ENCODE measurements at places on chromosomes 2 and 18.
A peak's percentile ranks its signal among the peaks of the same experiment; 100 is the strongest.

DNA sequence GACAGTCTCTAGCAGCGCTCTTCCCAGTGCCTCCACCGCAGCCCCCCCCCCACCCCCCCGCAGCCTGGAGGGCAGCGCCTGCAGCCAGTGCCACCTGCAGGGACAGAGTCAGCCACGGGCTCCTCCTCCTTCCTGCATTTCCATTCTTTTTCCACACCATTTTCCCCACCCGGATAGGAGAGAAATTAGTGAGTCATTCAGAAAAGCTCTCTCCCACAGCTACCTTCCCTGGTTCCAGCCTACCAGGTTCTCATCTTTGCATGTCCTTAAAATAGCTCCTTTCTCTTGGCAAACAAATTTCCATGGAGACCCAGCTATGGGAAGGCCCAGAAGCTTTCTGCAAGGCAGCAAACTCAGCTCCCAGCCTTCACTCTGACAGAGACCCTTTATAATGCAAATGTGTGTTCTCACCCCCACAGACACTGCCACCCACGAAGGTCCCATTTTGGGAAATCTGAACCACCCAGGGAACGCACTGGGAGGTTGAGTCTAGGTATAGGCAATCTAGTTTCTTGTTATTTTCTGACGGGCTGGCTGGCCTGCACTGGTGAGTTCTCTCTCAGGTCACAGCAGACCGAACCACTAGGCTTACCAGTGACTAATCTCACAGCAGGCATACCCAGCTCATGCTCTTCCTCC is 41.8 kb upstream of the ATG16L1 start:
- no peak for DNase-seq

GRCh38 chr2:160076241-160076640 is 13.8 kb upstream of the PLA2R1 start:
- DNase-seq: no peak

DNA sequence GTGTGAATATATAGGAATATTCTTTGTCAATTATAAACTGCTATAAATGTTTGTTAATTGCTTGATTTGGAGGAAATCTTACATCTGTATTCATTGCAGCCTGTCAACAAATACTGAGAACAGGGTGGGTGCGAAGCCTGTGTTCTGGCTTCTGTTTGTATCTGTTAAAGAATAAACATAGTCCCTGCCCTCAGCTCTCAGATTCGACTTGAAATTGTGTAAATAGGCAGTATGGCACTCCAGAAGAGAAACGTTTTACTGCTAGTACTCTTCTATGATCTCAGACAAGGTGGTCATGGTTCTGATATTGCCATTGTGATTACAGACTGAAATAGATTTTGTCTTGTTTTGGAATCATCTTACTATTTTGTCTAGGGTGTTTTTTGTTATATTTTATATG is 92.1 kb downstream of the TANC1 start:
- no peak for DNase-seq

DNA sequence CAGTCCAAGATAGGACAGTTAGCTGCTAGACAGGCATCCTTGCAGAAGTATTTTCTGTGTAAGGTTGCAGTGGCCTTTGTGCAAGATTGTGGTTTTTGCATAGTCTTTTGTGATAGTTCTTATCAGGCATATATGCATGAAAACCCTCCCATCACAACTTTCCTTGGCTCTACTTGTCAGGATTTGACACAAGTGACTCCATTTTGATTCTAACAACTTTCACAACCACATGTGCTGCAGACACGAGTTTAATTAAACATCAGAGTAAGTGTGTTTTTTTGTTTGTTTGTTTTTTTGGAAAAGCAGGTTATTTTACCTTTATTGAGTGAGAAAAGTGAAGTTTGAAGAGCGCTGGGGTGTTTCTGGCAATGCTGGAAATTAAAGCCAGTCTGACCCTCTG is 902.0 kb upstream of the GCFC2 start:
- DNase-seq: no peak

DNA sequence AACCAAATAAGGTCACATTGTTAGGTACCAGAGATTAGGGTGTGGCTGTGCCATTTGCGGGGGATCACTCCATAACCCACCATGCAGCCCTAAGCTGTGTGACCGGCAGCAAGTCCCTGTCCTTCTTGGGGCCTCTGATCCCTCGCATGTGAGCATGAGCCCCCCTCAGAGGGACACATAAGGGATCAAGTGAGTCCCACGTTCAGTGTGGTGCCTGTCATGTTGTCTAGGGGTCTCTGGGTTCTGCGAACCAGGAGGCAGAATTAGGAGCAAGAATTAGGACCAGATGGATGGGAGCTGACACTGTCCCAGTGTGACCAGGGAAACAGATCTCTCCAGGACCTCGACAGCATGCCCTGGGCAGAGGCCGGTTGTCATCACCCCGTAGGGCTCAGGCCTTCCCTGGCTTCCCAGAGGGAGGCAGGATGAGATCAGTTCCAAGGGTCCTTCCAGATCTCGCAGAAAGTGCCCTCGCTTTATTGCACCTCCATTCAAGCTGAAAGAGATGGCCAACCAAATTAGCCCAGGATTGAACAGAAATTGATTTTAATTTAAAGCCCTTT is 113.2 kb upstream of the OTOS start:
- no peak for DNase-seq

GRCh38 chr18:64220941-64221340 is 72.1 kb upstream of the LINC00305 start:
- no peak for DNase-seq

- DNase-seq: no peak
Observed at GRCh38 chr18:52615943-52616342, 275.9 kb downstream of the DCC start.

DNA sequence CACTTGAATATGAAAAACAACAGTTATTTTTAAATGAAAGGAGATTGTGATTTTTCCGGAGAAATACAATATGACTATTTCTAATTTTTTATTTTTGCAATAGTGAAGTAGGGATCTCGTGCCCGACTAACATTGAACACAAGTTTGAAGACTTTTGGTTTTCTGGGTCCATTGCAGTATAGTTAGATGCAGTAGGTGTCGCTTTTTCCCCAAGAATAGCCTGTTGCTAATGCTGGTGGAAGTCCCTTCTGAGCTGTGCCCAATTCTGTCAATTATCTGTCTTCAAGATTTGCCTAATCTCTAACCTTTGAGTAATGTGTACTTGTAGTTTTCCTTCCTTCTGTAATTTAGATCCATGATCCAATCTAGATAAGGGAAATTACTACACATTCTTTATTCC is 36.5 kb downstream of the SEMA4F start:
- peak; percentile 39 for DNase-seq

- DNase-seq: no peak
Observed at GRCh38 chr18:72697706-72698105, 153.6 kb upstream of the CBLN2 start.

DNA sequence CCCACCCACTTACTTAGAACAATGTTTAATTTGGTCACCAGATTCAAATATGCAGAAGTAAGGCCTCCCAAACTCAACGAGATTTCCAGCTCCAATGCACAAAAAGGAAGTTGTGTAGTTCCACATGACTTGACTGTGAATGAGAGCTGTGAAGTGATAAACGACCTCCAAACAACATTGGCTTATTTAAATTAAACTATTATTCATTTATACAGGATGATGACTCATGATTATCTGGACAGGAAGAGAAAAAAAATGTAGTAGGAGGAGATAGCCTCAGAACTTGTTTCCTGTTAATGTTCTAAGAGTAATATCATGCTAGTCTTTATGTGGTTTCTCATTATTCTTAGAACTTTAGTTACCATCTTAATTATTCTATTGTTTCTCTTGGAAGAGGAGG is 237.3 kb downstream of the C1D start:
- DNase-seq: no peak

DNA sequence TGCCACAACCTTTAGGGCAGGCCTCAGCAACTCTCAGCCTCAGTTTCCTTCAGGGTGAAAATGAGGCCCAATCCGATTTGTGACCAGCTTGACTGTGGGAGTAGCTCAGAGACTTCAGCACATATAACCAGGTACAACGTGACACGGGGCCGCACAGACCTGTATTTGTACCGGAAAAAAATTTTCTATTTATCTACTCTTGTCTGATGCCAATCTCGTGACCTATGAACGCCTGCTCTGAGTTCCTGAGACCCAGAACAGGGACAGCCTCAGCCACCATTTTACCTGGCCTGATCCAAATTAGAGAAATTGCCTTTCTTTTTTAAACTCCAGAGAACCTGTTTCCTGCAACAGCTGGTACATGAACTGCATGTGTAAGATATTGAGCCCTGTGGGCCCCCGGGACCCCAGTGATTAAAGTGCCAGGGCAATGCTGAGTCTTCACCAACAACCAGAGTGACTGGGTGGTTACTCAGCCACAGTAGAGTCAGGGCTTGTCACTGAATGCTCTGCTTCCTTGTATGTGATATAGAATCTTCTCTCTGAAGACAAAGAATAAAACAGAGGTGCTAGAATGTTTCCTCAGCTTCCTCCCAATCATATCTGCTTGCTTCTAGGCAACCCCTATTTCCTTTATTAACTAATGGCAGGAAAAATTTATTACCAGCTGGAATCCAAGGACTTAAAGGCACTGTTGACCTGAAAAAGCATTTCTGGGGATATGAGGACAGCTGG is 47.8 kb upstream of the FZD7 start:
- no peak for DNase-seq

DNA sequence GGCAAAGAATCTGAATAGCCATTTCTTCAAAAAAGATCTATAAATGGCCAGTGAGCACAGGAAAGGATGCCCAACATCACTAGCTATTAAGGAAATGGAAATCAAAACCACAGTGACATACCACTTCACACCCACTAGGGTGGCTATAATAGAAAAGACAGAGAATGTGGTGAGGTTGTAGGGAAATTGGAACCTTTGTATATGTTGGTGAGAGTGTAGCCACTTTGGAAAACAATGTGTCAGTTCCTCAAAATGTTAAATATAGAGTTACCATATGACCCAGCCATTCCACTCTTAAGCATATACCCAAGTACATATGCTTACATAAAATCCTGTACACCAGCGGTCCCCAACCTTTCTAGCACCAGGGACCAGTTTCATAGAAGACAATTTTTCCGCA is 152.8 kb downstream of the SMAD2 start:
- no peak for DNase-seq

DNA sequence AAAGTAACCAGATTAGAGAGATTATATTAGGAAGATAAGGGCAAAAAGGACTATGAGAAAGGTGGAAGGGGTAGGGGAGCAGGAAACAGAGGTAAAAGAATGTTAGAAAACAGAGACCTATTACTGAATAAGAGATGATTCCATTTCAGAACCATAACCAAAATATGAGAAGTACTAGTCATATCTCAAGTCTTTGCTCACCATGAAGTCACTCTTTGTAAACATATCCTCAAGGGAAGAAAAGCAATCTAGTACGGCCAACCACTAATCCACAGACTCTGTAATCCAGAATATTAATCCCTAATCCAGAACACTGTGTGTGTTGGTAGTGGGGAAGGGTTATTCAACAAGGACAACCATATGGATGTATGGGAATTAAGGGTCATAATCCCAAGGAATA is 92.0 kb downstream of the CDCA7 start:
- DNase-seq: no peak

- DNase-seq: no peak
Observed at GRCh38 chr2:119548516-119549120, 4.4 kb downstream of the CFAP221 start.

DNA sequence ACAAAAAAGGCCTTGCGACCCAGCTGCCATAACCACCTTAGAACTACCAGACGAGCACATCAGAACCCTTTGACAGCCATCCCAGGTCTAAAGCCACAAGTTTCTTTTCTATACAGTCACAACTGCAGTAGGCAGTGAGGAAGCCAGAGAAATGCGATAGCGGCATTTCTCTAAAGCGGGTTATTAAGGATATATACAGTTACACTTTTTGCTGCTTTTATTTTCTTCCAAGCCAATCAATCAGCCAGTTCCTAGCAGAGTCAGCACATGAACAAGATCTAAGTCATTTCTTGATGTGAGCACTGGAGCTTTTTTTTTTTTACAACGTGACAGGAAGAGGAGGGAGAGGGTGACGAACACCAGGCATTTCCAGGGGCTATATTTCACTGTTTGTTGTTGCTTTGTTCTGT is 48.8 kb downstream of the FEZ2 start:
- DNase-seq: no peak

DNA sequence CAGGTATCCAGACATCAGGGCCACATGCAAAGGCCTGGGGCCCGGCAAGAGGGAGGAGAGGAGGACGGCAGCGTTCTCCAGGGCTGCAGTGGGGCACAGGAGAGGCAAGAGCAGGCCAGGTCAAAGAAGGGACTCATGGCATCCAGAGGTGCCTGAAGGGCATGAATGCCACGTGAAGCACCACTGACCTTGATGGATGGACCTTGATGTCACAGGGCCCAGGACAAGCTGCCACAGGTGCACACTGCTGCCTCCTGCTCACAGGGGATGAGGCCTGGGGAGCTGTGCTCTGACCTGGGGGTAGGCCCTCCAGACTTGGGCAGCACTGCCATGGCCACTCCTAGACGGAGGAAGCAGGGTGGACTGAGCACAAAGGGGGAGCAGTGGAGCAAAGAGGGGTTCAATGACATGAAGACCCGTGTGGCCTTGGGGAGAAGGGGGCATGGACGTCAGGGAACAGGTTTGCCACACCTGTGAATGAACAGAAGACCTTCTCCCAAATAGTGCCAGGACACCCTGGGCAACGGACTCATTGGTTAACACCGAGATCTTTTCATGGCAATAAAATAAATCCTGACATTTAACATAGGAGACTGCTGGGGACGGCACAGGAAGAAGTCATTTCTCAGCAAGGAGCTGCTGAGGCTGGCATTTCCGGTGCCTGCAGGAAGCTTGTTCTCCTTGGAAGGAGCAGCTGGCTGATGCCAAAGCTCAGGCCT is 65.6 kb downstream of the EMX1 start:
- no peak for DNase-seq

- DNase-seq: no peak
Observed at GRCh38 chr2:223034221-223034975, 17.6 kb upstream of the KCNE4 start.

GRCh38 chr2:163662141-163662780 is 73.5 kb downstream of the FIGN start:
- DNase-seq: no peak

- no peak for DNase-seq
Observed at GRCh38 chr2:150824118-150824517, 336.7 kb upstream of the RND3 start.

- peak; percentile 56 for DNase-seq
Observed at GRCh38 chr2:230326453-230327417, at the start of gene SP140L. SP140L (plus strand) TSS chr2:230327193; CDS start chr2:230327270, 77 bp downstream.

DNA sequence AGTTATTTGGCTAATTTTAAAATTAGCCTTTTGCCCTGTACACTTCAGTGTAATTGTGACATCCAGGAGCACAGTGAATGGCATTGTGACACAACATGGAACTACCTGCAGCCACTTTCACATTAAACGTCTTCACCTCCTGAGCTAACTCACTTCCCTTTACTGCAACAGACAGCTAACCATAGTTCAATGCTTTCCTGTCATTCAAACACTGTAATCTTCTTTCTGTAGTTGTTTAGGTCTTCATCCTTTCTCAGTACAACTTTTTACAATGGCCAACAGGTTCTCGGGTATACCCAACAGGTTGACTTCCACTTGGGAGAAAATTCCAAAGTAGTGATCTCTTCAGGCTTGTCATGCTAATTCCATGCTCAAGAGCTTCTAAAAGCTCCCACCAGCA is 8.6 kb upstream of the AGPS start:
- DNase-seq: no peak
